NCI-H187 treated with DMSO at 0.1 percent for 48 hours (cell line): ENCODE measurements at places on chromosomes 7 and 10.

DNA sequence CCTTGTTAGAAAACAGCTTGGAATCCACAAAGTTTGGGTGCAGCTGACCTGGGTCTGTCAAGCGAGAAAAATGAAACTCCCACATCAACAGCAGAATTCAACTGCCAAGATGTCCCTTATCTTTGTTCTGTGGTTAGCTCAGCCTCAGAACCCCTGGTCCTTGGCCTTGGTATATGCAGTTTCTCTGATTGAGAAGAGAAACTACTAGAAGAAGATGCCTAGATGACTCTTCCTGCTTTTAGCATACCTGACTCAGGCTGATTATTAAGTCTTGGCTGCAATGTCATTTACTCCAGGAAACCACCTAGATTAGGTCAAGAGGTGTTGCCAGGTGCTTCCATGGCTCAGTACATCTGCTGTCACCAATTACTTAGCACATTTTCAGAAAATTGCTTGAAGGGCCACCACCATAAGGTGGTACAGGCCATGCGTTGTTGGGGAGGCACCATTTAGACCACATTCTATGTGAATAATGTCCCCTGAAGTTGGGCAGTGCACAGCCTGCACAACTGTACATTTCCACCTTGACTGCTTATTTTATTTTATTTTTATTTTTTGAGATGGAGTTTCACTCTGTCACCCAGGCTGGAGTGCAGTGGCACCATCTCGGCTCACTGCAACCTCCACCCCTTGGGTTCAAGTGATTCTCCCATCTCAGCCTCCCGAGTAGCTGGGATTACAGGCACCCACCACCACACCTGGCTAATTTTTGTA is 59.4 kb upstream of the ZNF438 start:
- no peak for DNase-seq

GRCh38 chr7:120741371-120742042 is 116.4 kb downstream of the TSPAN12 start:
- DNase-seq, result no peak

- no peak for DNase-seq
These were observed 103.0 kb downstream of the MYOF start for GRCh38 chr10:93378997-93379730.

DNA sequence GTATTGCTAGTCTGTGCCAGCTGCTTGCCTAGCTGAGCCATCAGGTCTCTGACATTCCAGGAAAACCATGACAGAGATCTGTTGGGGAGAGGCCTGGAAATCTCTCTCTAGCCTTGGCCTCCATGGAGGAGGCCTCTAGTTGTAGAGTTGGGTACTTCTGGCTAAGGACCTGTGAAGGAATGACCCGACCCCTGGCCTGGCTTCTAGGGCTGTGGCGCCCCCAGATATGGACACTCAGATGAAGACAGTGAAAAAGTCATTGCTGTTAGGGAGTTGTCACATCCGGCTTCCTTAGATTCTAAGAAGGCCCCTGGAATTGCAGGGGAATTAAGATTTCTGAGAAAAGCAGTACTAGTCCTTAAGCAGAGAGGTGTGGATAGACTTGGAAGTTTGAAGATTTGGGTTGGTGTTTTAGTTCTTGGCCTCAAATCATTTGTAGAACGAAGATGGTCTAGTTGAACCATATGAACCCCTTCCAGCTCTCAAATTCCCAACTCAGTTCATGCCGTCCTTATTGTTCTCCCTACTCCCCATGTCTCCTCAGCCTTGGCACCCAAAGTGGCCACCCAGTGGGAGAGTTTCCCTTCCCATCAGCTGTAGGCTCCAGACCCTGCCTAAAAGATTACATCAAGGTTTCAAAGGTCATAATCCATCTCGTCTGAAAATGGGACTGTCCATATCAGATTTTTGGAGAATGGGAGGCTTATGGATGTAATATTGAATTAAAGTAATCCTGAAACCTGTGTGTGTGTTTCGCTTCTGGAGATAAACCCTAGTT is 7.0 kb downstream of the HHEX start:
- no peak for DNase-seq

- no peak for DNase-seq
These were observed 92.1 kb downstream of the CCDC71L start for GRCh38 chr7:106568680-106569499.
